ENCODE measurements at places on chromosomes 4 and X. TPM values are rescaled to one million over a fixed set of nuclear protein-coding genes. Genes with fewer than 3 reads are reported as not detected.

Gene TCEAL5
- total RNA-seq: not detected

Gene TCEANC
- 5.9 TPM for total RNA-seq

Gene PTCHD1
- total RNA-seq: not detected

Gene ARHGAP6
- total RNA-seq: 0.37 TPM

DNA sequence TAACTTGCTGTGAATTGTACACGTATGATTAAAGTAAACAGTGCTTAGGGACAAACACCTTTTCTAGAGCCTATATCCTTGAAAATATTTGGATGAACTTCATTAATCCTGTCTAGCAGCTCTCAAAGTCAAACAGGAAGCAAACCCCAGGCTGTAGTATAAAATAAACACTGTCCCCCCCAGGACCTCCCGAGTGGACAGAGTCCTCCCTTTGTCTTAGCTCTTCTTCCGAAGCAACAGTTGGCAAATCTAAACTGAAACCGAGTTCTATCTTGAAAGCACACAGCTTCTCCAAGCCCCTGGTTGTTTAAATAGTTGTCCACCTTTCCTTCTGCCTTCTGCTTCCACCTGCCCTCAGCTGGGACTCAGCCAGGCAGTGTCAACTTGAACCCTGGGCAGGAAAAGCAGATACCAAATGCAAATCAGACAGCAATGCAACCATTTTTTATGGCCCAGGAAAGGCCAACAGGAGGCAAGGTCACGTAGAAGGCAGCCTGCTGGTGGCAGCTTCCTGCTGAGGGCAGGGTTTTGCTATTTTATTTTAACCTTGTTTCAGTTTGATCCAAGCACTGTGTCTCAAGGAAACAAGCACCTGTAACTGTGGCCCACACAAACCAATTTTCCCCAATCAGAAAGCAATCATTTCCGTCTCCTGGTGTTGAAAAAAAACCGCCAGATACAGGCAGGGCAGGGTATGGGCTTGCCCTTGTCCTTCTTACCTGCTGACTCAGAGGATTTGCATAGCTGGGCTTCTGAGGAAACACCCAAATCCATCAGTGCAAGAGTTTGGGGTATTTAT lies 110.3 kb upstream of the KIT start:
- no peak for DNase-seq

GRCh38 chr4:121791481-121791880 lies 9.6 kb upstream of the EXOSC9 start:
- DNase-seq: no peak

GRCh38 chr4:149766135-149766534 lies 49.5 kb downstream of the IQCM start:
- DNase-seq: no peak

Data from activated B cell treated with CpG ODN at 0.5 μM for 24 hours (primary cell).